T1000 (cell line): ENCODE measurements at places on chromosomes 2 and 18.

- no peak for DNase-seq
Observed at GRCh38 chr2:42901076-42901640, 108.8 kb upstream of the HAAO start.

DNA sequence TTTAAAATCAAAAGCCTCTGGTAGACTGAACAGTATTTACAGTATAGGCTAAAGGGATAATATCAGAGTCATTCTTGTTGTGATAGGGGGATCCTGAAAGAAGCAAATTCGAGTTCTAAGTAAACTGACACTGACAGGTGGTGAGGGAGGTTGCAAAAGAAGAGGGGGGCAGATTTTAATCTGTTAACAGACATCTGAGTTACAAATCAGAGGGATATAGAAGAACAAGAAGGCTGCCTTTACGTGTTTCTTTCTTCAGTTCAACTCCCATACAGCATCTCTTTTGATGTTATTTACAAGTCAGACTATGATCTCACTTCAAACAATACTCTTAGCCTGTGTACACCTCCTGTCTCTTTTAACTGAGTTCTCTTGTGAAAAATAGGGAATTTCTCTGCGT is 16.3 kb upstream of the ITGA4 start:
- DNase-seq = no peak

DNA sequence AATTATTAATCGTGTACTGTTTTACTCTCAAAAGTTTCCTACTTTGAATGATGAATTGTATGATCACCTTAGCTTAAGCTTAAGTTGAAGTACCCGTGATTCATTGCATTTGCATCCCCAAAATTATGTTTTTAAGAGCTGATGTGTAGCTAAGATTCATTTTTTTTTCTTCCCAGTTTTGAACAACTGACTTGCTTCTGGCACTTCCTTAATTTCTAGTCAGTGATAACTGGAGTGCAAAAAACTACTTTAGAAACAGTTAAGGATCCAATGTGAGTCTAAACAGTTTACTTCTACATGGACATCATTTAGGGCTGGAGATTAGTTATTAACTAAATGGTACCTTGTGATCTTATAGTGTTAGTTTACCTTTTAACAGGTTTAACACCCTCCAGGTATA is 124.0 kb upstream of the CAVIN2 start:
- DNase-seq = no peak

DNA sequence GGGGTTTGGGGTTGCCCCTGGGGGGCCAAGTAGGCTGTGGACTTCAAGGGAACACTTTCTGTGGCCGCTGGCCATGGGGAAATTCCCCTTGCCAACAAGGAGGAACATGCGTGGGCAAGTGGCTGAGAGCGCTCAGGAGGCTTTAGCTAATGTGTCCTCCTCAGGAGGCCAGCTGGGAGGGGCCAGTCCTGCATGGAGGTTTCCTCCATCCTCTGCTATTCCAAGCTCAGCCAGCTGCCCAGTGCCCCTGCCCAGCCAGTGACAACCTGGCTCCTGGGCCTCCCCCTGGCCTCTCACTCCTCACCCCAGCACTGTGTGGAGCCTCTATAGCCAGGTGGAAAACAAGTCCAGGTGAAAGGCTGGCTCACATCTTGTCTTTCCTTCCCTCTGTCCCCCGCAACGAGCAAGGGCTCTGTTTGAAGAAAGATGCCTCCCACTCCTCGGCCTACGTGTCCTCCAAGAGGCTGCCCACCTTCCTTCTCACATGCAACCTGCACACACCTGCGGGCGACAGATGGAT is 64.4 kb upstream of the DAPL1 start:
- DNase-seq = no peak

DNA sequence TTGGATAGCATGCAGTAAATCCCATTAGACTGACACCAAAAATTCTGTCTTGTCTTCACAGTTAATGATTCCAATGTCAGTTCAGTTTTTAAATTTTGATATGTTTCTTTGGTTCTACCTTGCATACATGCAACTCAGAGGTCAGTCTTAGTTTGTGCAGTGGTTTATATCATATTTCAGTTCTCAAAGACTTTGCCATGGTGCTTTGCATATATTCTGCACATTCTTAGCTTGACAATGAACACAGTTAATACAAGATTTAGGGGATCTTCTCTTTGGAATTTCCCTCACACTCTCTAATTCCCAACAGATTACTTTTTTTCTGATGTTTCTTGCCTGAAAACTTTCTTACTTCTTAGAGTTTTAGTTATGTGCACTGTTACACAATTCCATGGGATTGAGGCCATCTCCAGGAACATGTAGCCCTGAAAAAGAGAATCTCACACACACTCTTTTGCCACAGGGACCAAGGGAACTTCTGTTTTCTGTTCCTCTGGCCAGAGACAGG is 17.3 kb downstream of the NOL4 start:
- DNase-seq = no peak

DNA sequence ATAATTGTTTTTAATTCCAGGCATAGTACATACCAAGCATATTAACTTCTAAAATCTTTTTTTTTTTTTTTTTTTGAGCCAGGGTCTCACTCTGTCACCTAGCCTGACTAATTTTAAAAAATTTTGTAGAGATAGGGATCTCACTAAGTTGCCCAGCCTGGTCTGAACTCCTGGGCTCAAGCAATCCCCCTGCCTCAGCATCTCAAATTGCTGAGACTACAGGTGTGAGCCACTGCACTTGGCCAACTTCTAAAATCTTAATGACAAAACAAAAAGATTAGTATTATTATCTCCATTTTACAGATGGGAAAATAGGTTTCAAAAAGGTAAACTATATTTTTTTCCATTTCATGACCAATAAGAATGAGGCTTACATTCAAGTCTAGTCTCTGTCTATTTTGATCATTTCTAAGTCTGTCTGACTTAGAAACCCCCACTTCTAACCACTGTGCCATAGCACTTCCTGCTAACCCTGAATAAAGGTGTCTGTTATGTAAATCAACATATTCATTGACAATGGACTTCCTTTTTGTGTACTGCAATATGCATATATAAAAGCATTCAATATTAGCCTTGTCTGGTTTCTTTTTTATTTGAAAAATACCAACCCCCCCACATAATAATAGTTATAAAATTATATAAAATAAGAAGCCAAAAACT is 28.7 kb upstream of the ZEB2 start:
- no peak for DNase-seq

GRCh38 chr2:147030966-147031720 is 813.7 kb upstream of the ACVR2A start:
- no peak for DNase-seq

- no peak for DNase-seq
Observed at GRCh38 chr18:77052297-77052982, 80.1 kb downstream of the MBP start.

DNA sequence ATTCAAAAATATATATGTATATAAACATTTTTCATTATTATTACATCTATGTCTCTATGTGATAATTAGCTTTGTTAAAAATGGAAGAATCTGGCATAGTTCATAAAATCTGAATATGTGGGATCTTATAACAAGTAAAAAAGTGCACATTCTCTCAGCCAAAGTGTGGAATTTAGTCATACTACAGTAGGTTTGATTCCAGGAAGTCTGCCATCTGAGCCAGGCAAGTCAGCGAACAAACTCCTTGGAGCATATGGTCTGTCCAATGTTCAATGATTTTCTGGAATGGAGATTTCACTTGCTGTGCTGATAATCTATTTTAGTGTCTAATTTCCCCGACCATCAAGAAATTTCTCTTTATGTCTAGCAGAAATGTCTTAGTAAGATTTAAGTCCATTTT is 1033.2 kb upstream of the NXPH2 start:
- DNase-seq = no peak

DNA sequence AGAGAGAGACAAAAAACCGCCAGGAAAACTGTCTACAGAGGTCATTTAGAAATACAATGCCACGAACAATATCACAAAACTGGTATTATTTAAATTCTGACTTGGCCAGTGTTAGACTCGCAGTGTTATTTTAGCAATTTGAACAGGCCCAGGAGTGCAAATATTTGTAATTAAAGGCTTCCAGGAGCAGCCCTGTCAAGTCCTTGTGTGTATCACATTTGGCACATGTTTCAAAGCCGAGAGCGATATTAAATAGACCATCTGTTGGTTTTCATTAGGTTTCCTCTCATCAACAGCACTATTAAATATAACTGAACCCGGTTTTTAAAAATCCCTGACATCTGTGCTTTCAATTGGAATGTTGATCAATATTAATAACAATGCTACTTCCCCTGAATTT is 656.9 kb downstream of the TSN start:
- DNase-seq = no peak
